ENCODE measurements at places on chromosomes 5 and 9. TPM values are rescaled to one million over a fixed set of nuclear protein-coding genes. Genes with fewer than 3 reads are reported as not detected.

The RLN1 gene
- total RNA-seq, result not detected

The FGFR4 gene
- total RNA-seq, result 109 TPM

The ADCY2 gene
- total RNA-seq, result not detected

The PDE6A gene
- not detected for total RNA-seq

The PCDHGC3 gene
- 0.20 TPM for total RNA-seq

The PRLR gene
- total RNA-seq, result 22.2 TPM

The AMBP gene
- 1,510 TPM for total RNA-seq

The LRRC26 gene
- total RNA-seq, result not detected

The ZNF618 gene
- total RNA-seq, result 0.06 TPM

The EXOSC3 gene
- 68.7 TPM for total RNA-seq

The SV2C gene
- total RNA-seq, result not detected

The IFNA13 gene
- total RNA-seq, result not detected

The FBP2 gene
- total RNA-seq, result not detected

The OR1J2 gene
- not detected for total RNA-seq

The TRPM3 gene
- not detected for total RNA-seq

The GFI1B gene
- 0.51 TPM for total RNA-seq

The WNT8A gene
- total RNA-seq, result not detected

The HEMGN gene
- total RNA-seq, result not detected

The TERT gene
- total RNA-seq, result 1.2 TPM

The NUTM2F gene
- 0.07 TPM for total RNA-seq

The ANKRD34B gene
- total RNA-seq, result 0.06 TPM

The GABRB2 gene
- not detected for total RNA-seq

The BSPRY gene
- total RNA-seq, result 0.13 TPM

Data from HepG2 (cell line).